Coronary artery (tissue), 2 donors: ENCODE measurements at places on chromosomes 16 and 17.

GRCh38 chr16:16042076-16042475 lies 92.7 kb downstream of the ABCC1 start:
- DNase-seq, result no peak

GRCh38 chr16:57283214-57283958 lies 1.1 kb downstream of the PLLP start:
- peak; percentile 31 for DNase-seq

- peak; percentile 41 for DNase-seq
Measured at GRCh38 chr17:34110315-34110714, 144.8 kb upstream of the CCL2 start.

DNA sequence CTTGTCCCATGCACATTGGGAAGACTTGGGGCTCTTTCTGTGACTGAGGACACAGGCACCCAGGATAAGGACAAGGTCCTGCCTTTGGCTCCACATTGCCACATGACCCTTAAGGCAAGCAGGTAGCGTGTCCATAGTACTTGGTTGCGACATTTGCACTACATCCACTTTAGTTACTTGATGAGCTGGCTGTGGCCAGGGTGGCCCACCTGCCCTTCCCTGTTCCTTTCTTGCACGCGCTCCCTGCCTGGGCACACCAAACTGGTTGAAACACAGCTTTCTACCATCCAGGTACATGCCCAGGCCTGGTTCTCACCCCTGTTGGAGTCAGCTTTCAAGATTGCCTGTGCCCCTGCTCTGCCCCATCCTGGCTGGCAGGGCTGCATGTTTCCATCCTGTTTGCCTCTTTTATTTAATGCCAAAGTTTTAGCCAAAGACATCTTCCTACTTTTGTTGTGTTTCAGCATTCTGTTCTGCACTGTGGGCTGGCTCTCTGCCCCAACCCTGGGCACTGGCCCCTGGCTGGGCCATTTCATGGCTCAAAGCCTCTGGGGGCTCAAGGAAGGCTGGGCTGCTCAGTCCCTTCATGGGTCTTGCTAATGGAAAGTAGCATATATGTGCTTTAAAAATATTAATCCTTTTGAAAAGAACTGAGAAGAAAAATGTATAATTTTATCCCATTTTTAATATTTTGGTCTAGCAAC lies 3.2 kb downstream of the B3GNT9 start:
- no peak for DNase-seq

- no peak for DNase-seq
Measured at GRCh38 chr16:23679274-23679985, 741 bp downstream of the PLK1 start.

- no peak for DNase-seq
Measured at GRCh38 chr16:85844786-85845185, 45.3 kb downstream of the COX4I1 start.

GRCh38 chr16:4306470-4307214 lies 9.2 kb upstream of the GLIS2 start:
- no peak for DNase-seq

- no peak for DNase-seq
Measured at GRCh38 chr17:49450735-49451134, 36.1 kb upstream of the PHB1 start.

GRCh38 chr17:5437721-5438317 lies 1.1 kb downstream of the C1QBP start:
- DNase-seq, result no peak

- no peak for DNase-seq
Measured at GRCh38 chr16:49431591-49432290, 58.1 kb downstream of the C16orf78 start.
